CD4-positive, alpha-beta T cell treated with Interleukin-6 for 4 hours (primary cell): ENCODE measurements at places on chromosomes 2 and 18.

DNA sequence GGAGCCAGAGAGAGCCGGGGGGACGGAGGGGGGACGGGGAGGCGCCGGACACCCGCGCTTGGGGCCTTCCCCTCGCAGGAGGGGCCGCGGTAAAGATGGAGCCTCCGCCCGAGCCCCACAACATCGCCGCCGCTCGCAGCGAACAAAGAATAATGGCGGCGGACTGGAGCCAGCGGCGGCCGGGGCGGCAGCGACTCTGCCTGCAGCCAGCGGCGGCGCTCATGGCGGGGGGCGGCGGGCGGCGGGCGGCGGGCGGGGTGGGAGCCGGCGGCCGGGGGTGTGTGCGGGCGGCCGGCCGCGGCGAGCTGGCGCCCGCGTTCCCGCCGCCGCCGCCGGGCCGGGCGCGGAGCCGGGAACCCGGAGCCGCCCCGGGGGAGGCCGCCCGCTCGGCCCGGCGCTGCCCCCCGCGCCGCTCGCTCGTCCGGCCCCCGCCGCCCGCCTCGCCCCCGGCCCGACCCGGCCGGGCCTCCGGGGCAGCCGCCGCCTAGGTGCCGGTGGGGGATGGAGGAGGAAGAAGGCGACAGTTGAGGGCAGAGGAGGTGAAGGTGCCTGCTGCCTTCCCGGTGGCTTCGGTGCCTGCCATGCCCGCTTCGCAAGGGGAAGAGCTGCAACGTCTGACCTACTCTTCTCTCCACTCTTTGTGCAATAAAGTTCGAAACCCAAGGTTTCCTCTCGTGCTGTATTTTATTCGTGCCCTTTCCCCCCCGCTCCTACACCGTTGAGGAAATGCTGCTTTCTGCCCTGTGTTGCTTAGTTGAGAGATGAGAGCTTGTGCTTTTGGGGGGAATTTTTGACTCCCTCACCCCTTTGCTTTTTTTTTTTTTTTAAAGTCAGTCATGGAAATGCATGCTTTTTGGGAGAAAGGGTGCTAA lies 634 bp downstream of the CREB1 start:
- peak; percentile 56 for DNase-seq

GRCh38 chr2:37110306-37111212 lies 26.2 kb downstream of the GPATCH11 start:
- no peak for DNase-seq

DNA sequence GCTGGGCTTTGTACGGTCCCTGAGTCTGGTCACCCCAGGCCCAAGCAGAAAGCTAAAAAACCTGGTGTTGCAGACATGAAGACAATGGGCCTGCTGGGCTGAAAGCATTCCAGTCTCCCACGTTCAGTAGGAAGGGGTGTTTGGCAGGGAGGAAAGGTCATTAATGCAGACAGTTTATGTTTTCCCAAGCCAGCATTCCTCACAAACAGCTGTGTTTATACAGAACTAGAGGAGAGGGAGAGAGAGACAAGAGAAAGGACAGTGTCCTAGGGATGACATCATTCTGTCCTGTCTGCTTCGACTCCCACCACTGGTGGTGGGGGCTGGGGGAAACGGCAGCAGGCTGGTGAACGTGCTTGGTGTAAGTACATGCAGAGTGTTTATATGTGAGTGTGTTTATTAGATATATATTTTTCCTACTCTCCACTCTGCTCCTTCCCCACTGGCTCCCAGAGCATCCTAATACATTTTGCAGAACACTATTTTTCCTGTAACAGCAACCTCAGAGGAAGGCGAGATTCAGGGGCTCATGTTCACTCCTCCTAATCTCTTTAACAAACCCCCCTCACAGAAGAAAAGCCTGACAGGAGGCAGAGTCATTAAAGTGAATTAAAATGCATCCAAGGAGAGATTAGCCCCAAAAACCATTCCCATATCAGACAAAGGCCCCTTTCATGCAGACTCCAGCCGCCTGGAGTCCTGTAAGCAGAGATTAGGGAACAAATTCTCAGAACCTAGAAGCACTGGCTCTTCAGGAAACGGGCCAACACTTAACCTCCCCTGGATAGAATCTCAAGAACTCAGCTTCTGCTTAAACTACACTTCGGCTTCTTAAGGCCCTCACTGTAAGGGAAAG lies 380.4 kb downstream of the TNS1 start:
- DNase-seq: no peak

GRCh38 chr18:29041976-29042375 lies 865.0 kb upstream of the CDH2 start:
- no peak for DNase-seq

GRCh38 chr2:229129738-229130371 lies 141.2 kb downstream of the PID1 start:
- DNase-seq: no peak

DNA sequence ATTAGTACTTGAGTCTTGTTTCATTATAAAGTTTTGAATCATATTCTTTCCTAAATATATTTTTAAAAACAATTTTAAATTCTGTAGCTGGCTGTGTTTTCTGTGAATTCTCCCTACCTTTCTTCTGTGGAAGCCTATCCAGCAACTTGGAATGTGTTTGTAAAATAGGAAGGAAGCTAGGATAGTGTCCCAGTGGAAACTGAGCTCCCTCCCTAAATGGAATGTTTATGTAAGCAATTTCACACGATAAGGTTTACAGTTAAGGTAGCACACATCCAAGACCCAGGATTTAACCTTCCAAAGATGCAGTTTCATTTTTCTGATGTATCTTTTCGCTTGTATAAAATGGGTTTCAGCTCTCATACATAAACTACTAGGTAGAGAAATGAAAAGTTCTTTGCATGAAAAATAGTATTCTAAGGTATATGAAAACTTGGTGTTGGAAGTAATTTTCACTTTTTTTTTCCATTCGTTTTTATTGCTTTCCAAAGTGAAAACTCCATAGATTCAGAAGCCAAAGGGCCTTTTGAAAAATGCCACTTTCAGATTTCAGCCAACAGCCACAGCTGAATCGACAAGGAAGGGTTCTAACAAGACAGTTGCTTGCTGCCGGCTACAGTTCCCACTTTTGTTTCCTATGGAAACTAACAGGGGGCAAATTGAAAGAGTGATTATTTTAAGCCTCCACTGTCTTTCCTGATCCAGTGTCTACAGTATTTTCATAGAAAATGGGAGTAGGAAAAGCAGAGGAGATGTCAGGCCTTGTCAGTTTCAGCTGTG lies 405.1 kb upstream of the POU3F3 start:
- DNase-seq: no peak

- no peak for DNase-seq
Measured at GRCh38 chr2:106975641-106976040, 89.7 kb upstream of the ST6GAL2 start.

- no peak for DNase-seq
Measured at GRCh38 chr2:84285056-84285747, 173.9 kb downstream of the SUCLG1 start.

DNA sequence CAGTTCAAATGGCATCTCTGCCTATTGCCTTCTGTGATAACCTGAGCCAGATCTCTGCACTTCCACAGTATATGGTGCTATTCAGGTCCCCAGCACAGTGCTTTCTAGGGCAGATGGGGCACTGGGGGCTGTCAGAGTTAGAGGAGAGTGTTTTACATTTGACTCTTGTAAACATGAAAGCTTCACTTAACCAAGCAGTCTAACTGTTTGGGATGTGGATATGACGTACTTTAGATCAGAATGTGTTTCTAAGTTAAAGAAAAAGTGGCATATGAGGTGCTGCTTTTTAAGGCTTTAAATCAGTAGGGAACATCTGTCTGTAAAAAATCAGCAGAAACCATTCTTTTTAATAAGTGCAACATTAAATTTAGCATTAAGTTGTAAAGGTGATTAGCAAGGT lies 75.7 kb downstream of the MYO1B start:
- no peak for DNase-seq

GRCh38 chr2:22329211-22330154 lies 1055.5 kb upstream of the KLHL29 start:
- DNase-seq: no peak

GRCh38 chr2:96393989-96394761 lies 58.6 kb downstream of the NCAPH start:
- DNase-seq: no peak

GRCh38 chr2:96264656-96265348 lies 995 bp downstream of the TMEM127 start:
- DNase-seq: peak; percentile 27

DNA sequence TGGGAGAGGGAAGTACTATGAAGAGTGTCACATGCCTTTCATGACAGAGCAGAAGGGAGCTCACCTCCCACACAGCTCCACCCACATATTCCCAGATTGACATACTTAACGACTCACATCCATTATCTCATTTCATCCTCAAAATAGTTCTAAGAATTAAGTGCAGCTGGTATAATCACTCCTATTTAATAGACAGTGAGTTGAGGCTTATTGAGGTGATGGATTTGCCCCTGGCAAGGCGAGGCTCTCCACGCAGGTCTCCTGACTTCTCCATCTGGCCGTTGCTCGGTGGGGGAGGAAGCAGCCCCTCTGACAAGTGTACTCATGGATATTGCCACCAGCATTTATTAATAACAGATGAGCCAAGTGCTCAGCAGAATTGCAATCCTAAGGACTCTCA lies 81.4 kb downstream of the TGOLN2 start:
- no peak for DNase-seq

DNA sequence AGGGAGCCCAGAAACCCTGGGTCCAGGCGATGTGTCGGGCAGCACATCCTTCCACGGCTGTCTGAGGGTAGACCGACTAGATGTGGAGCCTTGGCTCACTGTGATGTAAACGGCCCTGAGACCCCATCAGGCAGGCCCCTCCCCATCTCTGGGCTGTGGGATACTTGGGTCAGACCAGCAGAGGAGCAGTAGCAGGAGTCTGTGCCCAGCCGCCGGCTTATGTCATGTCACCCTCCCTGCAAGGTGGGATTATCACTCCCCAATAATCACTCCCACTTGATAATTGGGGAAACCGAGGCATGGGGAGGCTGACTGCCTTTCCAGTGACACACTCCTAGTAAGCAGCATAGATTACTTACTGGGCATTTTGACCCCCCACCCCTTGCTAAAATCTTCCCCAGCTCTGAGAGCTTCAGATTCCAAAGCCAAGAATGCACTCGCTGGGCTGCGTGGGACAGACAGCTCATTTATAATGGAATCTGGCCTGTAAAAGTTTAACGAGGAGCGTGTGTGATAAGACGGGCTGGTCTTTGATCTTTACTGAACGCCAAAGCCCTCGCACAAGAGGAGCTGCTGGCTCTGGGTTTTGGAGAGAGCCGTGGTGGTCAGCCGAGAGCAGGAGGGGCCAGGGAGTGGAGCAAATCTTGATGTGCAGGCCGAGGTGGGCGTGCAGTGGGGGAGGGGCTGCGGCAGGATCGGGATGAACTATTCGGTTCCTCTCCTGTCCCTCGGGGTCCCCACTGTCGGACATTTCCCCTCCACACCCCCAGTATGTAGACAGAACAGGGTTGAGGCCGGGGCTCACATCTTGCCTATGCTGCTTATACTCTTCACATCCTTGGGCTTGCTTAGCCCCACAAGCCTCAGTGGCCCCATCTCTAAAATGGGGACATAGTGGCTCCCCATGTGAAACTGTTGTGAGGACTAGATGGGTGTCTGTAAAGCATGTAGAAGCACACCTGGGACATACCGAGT lies 200.0 kb downstream of the GLI2 start:
- DNase-seq: no peak
